ENCODE measurements at places on chromosomes 13 and 19.

DNA sequence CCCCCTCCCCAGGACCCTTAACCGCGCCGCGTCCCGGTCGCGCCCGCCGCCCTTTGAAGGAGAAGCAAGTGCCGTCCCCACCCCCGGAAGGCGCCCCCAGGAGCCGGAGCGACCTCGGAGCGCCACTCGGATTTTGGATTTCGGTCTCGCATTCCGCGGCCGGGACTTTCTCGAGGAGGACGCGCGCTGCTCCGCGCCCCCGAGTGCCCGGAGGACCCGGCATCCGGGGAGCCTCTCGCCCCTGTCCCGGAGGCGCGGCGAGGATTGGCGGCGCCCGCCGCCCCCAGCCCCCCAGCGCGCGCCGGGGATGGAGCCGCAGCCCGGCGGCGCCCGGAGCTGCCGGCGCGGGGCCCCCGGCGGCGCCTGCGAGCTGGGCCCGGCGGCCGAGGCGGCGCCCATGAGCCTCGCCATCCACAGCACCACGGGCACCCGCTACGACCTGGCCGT, 1.6 kb downstream of the MIDN start:
- DNase-seq = no peak

DNA sequence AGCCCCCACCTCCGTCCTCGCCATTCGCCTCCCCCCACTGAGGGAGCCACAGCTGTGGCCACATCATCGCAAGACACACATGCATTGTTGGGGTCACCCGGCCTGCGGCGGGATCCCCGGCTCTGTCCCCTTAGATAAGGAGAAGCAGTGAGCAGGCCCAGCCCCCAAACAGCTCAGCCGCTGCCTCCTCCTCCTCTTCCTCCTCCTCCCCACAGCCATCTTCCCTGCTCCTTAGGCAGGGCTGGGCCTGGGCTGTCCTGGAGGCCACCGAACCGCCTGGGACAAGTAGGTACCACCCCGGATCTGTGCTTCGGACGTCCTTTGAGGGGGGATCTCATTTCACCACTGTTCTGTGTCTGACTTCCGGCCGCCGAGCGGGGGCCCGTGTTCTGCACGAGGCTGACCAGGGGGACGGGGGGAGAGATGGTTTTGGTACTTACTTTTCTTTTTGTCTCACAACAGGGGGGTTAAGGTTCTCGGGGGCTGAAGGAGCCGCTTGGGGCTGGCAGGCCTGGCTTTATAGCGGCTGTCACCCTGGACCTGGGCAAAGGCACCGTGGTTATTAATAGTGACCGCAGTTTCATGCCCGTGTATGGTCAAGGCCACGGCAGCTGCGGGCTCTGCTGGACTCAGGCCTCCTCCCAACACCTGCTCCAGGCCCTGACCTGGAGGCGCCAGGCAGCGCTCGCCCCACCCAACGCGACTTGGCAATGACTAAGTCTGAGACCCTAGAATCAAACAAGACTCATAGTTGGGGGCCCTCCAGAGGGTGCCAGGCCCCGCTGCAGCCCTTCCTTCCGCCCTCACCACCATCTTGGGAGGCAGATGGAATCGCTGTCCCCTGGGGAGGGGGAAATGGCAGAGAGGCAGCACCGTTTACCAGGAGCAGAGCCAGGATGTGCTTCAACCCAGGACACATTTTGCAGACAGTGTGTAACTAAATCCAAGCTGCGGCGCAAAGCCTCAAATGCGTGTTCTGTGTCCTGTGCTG, 18.3 kb downstream of the NMRK2 start:
- no peak for DNase-seq

GRCh38 chr19:3683405-3684053, 16.7 kb downstream of the PIP5K1C start:
- DNase-seq = no peak

GRCh38 chr19:4018140-4018613, 10.6 kb downstream of the PIAS4 start:
- no peak for DNase-seq

DNA sequence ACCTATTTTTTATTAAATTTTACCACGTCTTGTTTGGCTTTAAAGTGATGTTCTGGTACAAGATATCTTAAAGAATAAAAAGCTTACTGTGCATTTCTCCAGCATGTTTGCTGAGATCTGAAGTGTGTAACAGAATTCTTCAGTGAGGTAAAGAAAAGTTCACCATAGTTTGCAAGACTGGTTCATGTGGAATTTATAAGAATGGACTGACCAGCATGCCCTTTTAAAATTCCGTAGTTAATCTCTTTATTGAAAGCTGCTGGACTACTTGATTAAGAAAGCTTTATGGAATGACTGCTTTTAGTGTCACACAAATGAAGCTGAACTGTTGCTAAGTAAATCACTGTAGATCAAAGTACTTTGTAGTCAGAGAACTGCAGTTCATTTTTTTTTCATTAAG, 119.2 kb downstream of the GPC6 start:
- DNase-seq = no peak

DNA sequence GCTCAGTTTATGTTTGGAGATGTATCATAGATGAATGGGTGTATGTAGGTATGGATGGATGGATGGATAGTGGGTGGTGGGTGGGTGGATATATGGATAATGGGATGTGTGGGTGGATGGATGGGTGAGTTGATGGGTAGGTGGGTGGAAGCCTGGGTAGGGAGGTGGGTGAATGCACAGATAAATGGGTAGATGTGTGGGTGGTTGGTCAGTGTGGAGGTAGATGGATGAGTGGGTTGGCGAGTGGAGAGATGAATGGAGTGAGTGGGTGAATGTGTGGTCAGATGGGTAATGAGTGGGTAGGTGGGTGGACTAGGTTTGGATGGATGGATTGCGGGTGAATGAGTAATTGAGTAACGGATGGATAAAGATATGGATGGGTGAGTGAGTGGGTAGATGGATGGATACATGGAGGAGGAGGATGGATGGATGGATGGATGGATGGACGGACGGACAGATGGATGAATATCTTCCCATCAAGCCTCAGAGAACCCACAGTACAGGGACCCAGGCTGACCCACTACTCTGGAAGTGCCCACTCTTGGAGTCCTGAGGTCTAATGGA, 13.4 kb downstream of the MEIS3 start:
- DNase-seq = no peak

DNA sequence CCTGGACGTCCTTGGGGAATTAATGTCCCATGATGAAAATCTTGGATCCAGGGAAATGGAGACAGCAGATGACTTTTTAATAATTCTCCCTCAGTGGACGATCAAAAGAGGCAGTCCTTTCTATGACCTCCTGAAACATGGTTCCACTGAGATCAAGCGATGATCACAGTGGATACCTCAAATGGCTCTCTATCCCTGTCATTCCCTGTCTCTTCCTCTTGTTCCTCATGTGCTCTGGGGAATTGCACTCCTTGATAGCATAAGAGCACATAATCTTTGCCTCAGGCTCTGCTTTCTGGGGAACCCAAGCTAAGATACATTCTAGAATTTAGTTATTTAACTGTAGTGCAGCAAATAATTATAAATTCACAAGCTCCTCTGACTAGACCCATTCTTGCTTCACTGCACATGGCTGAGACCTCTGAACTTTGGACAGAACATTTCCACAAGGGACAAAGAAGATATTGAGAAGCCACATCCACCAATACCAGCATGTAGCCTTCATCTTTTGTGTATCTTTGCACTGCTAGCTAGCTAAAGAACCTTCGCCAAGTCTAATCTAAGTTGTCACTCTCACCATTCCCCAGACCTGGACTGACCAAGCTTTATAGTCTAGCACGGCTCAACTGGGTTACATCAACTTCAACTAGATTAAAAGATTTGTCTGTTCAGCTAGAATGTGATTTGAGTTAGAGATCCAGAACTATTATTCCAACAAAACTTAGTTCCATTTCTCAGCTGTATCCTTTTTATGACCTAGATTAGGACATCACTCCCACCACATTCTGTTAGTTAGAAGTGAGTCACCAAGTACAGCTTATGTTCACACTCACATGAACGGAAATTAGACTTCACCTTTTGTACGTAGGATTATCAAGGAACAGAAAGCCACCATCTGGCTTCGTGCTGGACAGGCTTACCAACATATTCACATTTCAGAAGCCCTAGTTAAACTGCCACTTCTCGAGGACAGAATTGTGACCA, 142.7 kb downstream of the SUCLA2 start:
- DNase-seq = no peak

Data from stimulated activated CD4-positive, alpha-beta T cell treated with anti-CD3 and anti-CD28 coated beads, Interleukin-4, amount 100 ng/mL, for 1 hour (primary cell).